ENCODE measurements at places on chromosomes 6 and 20.
A peak's percentile ranks its signal among the peaks of the same experiment; 100 is the strongest.

GRCh38 chr20:409697-410559 lies 1.8 kb downstream of the RBCK1 start:
- no peak for DNase-seq

DNA sequence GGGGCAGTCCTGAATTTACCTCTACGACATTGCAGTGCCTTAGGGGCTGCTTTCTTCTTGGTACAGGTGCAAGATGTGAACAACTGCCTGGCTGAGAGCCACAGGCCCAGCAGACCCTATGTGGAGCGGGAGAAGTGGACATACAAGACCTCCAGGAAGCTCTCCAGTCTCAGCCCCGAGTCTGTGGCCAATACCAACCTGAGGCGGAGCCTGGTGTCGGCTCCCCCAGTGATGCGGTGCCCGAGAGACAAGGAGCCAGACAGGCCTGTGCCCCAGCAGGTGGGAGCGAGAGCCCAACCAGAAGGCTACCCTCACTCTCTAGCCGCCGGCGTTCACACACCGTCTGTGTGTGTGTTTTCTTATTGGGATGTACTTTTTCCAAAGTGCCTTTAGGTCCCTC lies 59.6 kb downstream of the EFCAB8 start:
- no peak for DNase-seq

- peak; percentile 47 for DNase-seq
Measured at GRCh38 chr6:27478141-27478705, 5.3 kb upstream of the ZNF184 start.

- no peak for DNase-seq
Measured at GRCh38 chr6:129451187-129451586, 258.8 kb downstream of the ARHGAP18 start.

DNA sequence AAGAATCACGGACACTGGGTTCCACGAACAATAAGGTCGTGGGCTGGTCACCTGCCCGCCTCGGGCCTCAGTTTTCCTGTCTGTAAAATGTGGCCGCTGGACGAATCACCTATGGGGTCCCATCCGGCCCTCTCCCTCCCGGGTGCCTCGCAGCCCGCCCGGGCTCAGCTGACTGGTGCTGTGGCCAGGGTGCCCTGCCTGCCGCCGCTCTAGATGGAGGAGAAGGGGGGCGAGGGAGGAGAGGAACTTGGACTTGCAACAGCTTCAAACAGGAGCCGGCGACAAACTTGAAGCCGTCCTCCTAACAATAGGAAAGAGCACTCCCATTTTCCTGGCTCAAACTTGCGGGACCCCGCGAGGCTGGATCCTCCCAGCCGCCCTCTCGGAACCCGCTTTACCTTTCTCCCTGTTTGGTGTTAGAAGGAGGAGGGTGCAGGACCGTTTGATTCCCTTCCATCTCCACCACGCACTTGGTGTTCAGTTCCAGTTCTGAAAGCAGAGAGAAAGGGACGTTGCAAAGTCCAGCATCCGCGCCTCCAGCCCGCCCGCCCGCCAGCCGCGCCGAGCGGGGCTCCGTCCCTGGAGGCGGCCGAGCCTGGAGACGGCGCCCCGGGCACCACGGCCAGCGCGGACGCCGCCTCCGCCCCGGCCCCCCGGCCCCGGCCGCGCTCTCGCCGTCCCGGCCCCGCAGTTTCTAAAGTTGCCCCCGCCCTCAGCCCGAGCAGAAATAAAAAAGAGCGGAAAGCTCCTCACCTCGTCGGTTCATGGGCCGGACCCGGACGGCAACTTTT lies 584 bp downstream of the KIF13A start:
- DNase-seq, result peak; percentile 52

DNA sequence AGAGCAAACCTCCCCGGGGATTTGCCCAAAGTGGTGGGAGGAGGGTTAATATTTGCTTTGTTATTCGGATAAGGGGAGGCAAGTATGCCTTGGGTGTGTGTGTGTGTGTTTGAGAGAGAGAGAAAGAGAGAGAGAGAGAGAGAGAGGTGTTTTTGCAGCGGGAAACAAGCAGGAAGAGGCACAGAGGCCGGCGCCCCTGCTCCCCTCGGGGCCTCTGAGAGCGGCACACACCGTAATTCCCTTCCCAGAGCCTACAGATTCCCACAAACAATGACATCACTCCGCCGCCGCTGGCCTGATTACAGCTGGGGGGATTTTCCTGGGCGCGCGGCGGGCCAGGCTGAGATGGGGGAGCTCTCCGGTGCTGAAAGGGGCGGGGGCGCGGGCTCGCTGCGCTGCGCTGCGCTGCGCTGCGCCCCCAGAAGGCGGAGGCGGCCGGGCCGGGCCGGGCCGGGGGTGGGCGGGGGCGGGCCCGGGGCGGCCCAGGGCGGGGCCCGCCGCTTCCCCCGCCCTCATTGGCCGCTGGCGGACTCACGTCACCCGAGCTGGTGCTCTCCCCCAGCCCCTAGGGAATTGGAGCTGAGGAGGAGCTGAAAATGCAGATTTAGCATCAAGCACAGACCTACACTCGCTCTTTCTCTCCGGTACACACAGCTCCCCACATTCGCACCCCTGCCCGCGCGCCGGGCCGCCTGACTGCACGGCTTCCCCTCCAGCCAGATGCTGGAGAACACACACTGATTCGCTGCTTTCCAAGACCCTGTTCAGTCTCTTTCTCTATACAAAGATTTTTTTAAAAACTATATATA lies at the start of gene PCSK2:
Gene PCSK2, plus strand, starts transcription at position 631 of the 809 bp plus-strand sequence. CDS start 266 bp downstream, outside the sequence.
- DNase-seq, result peak; percentile 18

- no peak for DNase-seq
Measured at GRCh38 chr6:91569071-91569470, 982.2 kb upstream of the MAP3K7 start.

DNA sequence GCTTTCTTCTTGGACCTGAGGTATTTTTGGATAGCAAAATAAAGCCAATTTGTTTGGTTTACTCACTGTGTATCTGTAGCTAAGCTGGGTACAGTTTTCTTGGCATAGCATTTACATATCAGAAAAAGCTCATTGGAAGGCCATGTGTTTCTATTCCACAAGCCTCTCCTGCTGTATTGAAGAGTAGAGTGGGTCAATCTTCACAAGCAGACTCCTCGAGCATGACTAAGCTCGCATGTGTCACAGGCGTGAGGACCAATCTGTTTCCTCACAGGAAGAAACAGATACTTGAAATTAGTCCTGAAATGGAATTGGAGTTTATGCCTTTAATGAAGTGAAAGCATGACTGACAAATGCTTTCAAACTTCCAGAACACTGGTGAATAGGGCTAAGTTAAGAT lies 1279.0 kb upstream of the MAP3K7 start:
- no peak for DNase-seq

DNA sequence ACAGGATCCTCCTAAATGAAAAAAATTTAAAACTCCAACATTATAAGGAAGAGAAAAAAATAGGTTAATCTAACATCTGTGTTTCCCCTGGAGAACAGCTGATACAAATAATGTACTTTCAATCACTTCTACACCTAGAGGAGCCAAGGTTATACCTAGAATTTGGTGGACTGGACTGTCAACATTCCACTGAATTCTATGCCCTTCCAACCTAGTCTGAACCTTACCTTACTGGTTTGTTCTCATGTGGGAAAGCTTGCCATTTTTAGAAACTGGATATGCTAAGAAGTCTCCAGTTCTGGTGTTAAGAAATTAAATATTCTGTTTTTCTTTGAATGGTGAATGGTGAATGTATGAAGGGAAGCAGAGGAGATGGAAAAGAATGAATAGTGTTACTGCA lies 162.4 kb downstream of the DST start:
- DNase-seq, result no peak

DNA sequence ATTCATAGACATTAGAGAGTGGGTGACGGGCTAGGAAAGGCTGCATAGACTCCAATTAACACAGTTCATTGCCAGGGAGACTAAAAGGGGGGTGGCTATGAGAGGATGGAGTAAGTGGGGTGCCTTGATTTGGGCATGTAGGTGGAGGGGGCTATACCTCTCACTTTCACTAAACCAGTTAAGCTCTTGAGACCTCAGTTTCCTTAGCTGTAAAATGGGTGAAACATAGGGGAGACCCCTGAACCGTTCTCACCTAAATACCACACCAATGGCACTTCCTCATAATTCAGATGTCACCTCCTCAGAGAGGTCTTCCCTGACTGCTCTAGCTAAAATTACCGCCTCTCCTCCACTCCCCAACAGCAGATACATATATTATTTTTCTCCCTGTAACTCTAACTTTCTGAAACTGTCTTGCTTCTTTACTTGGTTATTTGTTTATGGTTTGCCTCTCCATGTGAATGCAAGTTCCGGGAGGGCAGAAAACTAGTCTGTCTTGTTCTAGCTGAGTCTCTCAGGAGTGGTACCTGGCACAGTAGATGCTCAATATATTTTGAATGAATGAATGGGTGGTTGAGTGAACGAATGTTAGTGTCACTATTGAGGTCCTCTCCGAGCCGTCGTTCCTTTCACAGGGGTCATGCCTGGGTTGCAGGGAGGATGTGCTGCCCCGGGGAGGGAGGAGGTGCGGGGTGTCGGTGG lies 615 bp upstream of the EYA2 start:
- no peak for DNase-seq

GRCh38 chr6:65776332-65776731 lies 69.3 kb upstream of the EYS start:
- peak; percentile 13 for DNase-seq

DNA sequence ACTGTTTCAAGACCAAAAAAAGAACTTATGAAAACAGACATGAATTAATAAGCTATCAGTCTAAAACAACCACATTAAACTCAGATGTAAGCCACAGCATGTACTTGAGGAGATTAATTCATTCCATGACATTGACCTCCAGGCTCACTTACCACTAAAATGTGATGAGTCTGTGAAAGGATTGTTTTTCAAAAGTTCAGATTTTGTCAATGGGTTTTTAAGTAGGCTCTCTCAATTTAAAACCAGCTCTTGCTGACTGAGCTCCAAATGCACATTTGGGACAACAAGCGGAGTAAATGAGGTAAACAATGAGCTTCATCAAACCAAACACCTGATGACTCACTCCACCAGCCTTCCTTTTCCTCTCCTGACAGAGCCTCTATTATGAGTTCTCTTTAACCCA lies 197.0 kb downstream of the SIM1 start:
- peak; percentile 77 for DNase-seq

GRCh38 chr6:167296902-167297301 lies 5.8 kb downstream of the UNC93A start:
- no peak for DNase-seq

GRCh38 chr20:38275815-38276550 lies 15.4 kb upstream of the KIAA1755 start:
- DNase-seq, result peak; percentile 87

DNA sequence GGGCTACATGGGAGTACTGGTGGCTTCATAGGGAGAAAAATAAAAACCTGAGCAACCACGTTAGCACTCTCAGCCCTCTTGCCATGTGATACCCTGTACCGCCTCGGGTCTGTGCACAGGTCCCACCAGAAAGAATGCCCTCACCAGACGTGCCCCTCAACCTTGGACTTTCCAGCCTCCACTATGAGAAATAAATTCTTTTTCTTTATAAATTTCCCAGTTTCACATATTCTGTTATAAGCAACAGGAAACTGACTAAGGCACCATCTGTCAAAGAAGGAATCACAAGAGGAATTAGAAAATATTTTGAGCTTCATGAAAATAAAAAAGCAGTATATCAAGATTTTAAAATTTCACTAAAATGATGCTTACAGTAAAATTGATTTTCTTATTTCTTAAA lies 168.4 kb upstream of the BMP5 start:
- DNase-seq, result no peak

GRCh38 chr6:127083963-127084310 lies 34.5 kb upstream of the RSPO3 start:
- no peak for DNase-seq

DNA sequence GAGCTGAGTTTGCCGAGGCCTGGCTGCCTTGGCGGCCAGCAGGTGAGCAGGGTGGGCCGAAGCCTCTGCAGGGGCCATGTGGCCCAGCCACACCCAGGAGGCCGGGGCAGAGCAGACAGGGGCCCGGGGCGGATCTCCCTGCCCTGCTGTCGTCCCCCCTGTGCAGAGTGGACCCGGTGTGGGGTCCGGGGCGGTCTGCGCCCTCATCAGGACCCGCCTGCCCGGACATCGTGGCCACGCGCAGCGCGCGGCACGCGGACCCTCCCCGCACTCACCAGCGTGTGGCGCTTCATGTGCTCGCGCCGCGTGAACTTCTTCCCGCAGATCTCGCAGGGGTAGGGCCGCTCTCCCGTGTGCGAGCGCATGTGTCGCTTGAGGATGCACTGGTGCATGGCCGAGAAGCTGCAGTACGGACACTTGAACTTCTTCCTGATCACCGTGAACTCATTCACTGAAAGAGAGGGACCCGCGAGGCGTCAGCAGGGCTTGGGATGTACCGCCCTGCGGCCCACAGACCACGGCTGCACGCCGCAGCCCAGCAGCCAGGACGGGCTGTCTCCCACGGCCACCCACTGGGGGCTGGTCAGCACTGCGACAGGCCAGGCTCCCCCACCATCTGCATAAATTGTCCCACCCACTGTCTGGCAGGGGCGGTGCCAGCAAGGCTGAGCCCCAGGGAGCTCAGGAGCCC lies 13.0 kb downstream of the SLC2A4RG start:
- DNase-seq, result no peak

GRCh38 chr6:15001326-15001910 lies 244.5 kb upstream of the JARID2 start:
- DNase-seq, result no peak

DNA sequence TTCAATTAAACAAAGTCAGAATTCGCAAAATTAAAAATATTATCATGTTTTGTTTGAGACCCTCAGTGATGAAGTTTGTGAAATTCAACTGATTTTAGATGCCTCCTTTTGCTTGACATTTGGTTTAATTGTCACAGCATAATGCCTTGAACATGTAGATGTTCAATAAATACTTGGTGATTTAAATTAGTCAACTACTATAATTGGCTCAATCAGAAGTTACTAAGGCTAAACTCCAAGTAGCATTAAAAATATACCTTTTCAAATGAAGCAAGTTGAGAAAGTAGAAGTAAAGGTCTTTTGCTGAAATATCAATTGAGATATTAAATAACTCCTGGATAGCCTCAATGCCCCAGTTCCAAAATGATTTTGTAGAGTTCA lies 145.8 kb upstream of the AKIRIN2 start:
- DNase-seq, result no peak

DNA sequence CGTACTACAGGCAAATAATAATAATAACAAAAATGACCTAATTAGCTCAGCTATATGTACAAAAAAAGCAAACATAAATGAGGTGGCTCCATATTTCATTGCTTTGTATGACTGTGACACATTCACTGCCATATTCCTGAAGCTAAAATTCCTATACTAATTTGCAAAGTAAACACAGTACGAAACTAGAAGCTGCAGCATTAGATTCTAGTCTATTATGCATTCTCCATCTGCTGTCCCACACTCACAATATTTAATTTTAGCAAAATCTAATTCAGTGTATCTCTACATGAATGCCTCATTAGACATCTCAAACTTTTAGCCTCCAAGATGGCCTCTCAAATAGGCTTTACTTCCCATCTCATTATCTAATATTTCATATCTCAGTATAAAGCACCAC lies 55.1 kb downstream of the ATG5 start:
- no peak for DNase-seq

- no peak for DNase-seq
Measured at GRCh38 chr20:23034721-23035671, at the start of gene SSTR4. Gene SSTR4 (plus strand): TSS chr20:23035312. CDS start chr20:23035484, 172 bp downstream.

- no peak for DNase-seq
Measured at GRCh38 chr6:33742092-33742491, 4.6 kb downstream of the IP6K3 start.

GRCh38 chr20:8291873-8292272 lies 159.8 kb downstream of the PLCB1 start:
- DNase-seq, result peak; percentile 68

- DNase-seq, result no peak
Measured at GRCh38 chr6:36118550-36119107, 11.7 kb upstream of the MAPK13 start.

All from choroid plexus epithelial cell (primary cell).